Left renal pelvis (tissue), 4 donors: ENCODE measurements at places on chromosomes 1 and 21.

- DNase-seq = no peak
Observed at GRCh38 chr21:41659791-41660560, 106.9 kb downstream of the RIPK4 start.

DNA sequence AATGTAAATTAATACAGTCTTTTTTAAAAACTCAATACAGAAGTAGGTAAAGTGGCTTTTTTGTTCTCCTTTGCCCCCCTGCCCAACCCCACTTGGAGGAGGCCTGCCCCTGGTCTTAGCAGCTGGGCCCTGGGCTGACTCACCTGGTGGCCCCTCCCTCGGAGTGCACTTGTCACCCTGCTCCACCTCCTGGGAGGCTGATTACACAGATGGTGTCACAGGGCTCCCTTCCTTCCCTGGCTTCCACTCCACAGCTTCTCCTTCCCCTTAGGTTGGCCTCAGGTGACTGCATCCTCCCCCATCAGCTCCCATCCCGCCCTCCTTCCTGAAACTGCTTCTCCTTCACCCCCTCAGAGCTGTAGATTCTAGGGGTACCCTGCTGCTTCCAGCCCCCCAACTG, 11.7 kb upstream of the CAPN9 start:
- DNase-seq = no peak

GRCh38 chr1:37486680-37487618, 12.6 kb downstream of the ZC3H12A start:
- no peak for DNase-seq

- DNase-seq = no peak
Observed at GRCh38 chr21:29454179-29454578, 155.5 kb downstream of the BACH1 start.

DNA sequence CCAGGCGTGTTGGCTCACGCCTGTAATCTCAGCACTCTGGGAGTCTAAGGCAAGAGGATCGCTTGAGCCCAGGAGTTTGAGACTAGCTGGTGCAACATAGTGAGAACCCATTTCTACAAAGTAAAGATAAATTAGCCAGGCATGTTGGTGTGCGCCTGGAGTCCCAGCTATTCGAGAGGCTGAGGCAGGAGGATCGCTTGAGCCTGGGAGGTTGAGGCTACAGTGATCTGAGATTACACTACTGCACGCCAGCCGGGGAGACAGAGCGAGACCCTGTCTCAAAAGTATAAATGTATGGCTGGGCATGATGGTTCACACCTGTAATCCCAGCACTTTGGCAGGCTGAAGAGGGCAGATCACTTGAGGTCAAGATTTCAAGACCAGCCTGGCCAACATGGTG, 51.5 kb upstream of the LBR start:
- no peak for DNase-seq

DNA sequence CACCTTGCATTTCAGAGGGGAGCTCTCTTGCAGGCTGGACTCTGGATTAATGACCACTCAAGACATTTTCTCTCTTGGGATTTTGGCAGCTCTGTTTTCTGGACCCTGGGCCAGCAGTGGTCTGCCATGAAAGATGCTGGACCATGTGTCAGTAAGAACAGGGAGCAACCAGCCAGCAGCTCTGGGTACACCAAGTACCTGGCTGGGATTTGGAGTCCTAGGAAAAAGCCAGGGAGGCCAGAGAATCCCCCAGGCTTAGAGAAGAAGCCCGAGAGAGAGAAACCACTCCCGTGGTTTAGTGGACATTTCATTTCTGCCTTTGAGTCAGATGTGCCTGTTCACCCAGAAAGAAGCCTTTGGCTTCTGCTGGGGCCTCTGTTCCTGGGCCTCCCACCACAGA, 2.5 kb downstream of the NFASC start:
- DNase-seq = no peak

DNA sequence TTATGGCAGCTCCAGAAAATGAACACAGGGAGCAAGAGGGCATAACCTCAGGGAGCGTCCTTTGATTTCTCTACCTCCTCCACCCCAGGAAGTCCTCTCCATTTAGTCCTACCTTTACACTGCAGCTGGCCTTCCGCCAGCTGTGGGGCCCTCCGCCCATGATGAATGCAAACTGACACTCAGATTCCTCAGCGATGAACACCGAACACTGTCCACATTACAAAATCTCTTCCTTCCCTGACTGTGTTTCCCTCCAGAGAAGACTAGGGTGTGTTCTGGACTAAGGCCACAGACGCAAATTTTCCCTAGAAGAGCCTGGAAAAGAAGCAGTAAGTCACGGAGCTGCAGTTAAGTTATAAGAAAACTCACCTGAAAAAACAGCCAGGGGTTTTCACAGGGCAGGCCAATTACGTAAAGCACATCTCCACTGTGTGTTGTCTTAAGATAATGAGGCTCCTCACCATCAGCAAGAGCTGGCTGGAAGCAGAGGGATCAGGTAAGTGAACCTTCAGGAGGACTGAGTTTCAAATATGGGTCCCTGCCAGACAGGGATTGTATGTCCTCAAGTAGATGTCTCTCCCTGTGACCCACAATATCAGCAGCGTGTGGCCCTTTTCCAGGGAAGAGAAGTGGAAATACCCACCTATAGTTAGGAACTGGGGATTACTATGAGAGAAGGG, 46.3 kb upstream of the ATP1B1 start:
- DNase-seq = no peak

- no peak for DNase-seq
Observed at GRCh38 chr21:34545079-34545884, 33.3 kb upstream of the KCNE1 start.

GRCh38 chr1:231676487-231676886, 49.9 kb downstream of the DISC1 start:
- no peak for DNase-seq

- no peak for DNase-seq
Observed at GRCh38 chr1:41109310-41110197, 88.0 kb upstream of the SLFNL1 start.

GRCh38 chr21:44914176-44914874, 6.4 kb downstream of the ITGB2 start:
- DNase-seq = no peak

DNA sequence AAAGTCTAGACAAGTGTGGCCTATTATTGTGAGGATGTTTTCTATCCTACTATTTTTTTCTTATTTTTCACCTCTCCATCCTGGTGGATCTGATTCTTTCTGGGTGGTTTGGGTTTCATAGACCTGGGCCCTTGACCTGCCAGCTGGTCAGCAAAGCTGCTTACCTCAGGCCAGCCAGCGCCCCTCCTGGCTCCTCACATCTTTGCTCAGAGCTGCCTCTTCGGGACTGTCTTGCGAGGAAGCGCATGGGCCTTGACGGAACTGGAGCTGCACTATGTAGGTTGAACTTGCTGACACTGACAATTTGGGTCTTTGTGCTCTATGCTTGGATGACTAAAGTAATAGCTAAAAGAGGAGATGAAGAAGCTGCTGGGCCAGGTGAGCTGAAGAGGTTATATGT, 138.5 kb upstream of the SYT6 start:
- DNase-seq = no peak

DNA sequence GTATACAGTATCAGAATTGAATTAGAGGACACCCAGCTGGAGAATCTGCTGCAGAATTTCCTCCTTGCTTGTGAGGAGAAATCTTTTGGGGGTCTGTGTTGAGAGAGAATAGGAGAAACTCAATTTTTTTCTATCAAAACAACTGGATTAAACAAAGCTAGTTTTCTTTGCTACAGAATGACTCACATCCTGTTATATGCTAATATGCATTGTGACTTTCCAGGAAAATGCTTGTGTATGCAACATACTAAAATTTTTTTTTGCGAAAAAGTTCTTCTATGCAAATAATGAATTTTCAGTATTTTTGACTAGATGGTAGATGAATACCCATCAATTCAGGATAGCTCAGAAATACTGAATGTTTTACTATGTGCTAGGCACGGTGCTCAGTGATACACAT, 2.2 kb downstream of the VAMP4 start:
- no peak for DNase-seq

- no peak for DNase-seq
Observed at GRCh38 chr1:8411803-8412182, 93.9 kb downstream of the SLC45A1 start.

- no peak for DNase-seq
Observed at GRCh38 chr1:94227624-94228023, 9.8 kb downstream of the ARHGAP29 start.

DNA sequence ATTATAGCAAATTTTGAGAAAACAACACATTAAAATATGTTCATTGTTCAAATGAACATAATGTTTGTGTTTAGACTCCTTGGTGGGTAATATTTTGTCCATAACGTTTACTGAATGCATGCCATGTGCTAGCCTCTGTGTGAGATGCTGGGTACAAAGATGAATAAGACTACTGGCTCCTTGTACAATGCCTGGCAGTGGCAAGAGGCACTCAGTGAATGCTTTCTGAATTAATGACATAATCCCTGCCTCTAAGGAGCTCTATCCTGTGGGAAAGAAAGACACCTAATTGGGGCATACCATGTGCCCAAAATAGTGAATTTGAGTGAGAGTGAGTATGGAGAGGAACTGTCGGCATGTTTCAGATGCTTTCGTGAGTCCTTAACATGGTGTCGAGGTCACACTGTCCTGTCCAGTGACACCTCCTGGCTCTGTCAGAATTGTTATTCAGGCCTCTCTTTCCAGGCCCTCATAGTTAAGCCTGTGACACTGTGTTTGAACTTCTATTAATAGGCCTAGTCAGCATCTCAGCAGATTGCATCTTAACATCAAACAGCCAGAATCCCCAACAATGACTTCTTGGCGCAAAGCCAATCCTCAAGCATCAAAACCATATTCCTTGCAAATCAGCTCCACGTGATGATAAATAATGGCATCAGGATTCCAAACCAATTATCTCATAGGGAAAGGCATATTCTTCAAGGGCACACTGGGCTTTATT, 32.8 kb upstream of the S1PR1 start:
- no peak for DNase-seq

DNA sequence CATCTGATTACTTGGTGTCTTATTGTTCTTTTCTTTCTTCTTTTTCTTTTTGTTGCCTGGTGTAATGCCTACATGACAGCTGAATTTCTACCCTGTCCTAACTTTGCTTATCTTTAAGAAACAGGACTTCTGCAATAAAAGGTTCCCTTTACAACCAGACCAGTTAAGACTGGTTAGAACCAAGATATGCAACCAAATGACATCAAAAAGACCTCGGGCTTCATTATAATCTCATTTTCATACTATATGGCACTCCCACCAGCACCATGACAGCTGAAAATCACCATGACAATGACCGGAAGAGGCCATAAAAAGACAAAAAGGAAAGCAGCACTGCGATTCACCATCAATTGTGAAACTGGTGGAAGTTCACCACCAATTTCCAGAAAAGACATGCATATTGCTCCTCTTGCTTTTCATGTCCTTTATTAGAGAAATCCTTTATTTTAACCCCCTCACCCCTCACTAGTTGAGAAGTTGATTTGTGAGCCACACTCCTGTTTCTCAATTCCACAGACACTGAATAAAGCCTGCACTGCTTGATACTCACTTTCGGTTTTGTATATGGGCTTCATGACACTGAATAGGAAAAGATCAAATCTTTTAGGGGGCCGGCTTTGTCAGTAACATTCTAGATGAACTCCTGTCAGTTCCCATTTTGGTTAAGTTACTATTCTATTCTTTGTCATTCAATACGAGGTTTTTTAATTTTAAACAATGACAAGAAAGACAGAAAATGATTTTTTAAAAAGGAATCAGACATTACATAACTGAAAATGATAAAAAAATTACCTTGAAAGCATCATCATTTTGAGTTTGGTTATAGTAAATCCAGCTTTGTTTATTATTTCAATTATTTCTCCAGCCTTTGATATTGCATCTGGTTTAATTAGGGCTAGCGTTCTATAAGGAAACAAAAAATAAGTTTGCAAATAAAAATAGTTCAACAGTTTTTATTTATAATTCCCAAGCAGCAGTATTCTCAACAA, 58.1 kb downstream of the NME7 start:
- no peak for DNase-seq

GRCh38 chr1:19240673-19241538, 10.4 kb downstream of the EMC1 start:
- DNase-seq = no peak

DNA sequence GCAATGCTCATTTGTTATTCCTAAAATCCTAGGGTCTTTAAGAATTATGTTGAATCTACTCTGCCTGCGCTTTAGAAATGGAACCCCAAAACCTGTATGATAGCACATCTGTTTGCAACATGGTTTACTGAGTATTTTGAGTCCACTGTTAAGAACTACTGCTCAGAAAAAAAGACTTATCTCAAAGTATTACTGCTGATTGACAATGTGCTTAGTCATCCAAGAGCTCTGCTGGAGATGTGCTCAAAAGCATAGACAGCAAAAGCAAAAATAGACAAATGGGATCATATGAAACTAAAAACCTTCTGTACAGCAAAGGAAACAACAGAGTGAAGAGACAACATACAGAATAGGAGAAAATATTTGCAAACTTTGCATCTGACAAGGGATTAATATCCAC, 107.0 kb downstream of the CTH start:
- DNase-seq = no peak

GRCh38 chr1:85417876-85418275, 47.1 kb downstream of the DDAH1 start:
- DNase-seq = no peak

GRCh38 chr1:2470290-2471158, 5.6 kb upstream of the PLCH2 start:
- DNase-seq = no peak

GRCh38 chr1:245046315-245046714, 108.5 kb upstream of the KIF26B start:
- DNase-seq = no peak

DNA sequence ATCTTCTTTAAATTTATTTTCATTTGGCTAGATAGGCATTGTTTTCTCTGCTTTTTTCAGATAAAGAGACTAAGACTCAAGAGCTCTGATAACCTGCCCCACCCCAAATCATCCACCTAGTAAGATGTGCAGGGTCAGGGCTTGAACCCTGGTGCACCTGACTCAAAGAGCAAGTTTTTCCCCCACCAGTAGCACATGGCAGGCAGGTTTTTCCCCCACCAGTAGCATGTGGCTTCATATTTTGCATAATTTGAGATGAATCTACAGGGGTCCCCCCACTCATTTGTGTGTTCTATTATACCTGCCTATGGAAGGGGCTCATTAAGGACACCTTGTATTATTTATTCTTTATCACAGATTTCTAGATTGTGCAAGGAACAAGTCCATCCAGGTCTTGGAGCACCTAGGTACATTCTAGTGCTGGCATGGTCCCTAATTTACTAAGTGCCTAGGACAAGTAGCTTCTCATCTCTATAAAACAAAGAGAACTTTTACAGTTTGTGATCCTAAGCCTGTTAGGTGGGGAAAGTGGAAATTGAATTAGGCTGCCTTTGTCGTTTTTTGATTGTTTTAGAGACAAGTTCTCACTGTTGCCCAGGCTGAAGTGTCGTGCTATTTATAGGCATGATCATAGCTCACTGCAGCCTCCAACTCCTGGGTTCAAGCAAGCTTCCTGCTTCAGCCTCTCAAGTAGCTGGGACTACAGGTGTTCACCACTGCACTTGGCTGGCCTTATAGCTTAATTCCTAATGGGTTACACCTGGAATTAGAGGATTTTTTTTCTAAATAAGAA, 13.2 kb upstream of the CTSE start:
- DNase-seq = no peak

GRCh38 chr21:26965907-26966581, 844 bp downstream of the ADAMTS5 start:
- no peak for DNase-seq

- no peak for DNase-seq
Observed at GRCh38 chr21:37435711-37436110, 69.1 kb downstream of the DYRK1A start.
